ENCODE measurements at places on chromosomes 3 and 15.

DNA sequence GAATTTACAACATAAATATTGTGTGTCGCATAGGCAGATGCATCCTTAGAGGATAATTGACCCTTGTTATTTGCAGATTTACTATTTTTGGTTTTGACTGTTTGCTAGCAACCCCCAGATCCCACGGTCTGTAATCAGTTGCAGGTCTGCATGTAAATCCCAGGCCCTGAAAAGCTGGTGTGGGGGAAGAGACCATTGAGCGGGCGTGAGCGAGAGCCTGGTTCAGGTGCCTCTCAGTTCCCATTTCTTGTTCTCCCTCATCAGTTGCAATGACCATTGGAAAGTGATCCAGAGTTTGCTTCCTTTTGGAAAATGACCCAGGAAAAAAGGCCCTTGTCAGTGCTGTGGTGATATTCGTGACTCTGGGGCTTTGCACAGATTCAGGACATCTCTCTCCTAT, 238.9 kb downstream of the UACA start:
- DNase-seq, result peak; percentile 71

DNA sequence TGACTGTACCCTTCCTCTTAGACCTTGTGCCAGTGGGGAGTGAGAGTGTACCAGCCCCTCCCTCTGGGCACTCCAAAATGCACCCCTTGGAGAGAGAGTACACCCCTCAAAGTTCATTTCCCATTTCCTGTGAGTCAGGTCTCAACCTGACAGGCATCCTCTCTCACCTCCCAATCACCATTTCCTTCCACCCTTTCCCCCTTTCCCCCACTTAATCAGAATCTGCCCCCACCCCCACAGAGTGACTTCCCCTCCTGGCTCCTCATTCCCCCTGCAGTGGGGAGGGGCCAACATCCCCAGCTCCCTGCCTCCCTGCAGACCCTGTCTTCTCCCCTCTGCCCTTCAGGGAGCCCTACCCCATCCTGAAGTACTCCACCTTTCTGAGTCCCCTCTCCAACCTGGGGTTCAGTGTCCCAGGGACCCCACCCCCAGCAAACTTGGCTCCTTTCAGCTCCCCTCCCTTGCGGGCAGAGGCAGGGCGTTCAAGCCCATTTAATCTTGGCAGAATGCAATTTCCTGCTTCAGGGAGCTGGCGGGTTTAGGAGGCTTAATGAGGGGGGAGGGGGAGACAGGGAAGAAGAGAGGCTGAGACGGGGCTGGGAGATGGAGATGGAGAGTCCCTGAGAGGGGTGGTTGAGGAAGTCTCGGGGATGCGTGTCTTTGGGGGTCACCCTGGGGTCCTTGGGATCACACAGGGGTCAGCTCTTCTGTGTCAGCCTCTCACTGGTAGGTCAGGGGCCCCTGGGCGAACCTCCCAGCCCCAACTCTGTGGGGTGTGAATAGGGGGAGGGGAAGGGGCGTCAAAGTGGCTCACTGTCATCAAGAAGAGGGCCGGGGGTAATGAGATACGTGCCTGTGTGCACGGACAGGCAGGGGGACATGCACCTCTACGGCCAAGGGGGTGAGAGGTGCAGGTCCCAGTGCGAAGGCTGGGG, 16.6 kb upstream of the SEMA3F start:
- peak; percentile 36 for DNase-seq

DNA sequence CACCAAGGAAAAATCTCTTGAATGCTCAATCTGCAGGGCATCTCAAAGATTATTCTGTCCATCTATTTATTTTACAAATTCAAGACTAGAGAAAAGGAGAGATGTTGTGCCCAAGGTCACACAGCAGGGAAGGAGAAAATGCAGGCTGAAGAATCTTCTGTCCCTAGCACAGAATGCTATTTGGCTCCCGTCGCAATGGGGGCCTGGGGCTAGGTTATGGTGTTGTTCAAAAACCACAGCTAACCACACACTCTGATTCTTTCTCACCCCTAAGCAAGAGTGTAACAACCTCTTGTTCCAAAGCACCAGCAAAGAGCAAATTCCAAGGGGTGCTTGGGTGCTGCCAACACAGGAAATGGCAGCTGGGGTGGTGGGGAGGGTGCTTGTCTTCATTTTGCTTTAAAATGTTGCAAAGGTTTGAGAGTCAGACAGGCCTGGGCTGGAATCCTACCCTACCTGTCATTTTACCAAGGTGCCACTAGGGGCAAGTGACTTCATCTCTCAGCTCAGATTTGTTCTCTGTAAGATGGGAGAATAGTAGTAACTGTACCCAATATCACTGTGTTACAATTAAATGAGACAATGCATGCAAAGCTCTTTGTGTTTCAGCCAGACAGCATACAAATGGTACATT, 112.5 kb downstream of the ADAMTS9 start:
- DNase-seq, result no peak

- DNase-seq, result no peak
These were observed 286.2 kb upstream of the UMPS start for GRCh38 chr3:124444075-124444474.

GRCh38 chr3:173340626-173341025, 56.9 kb upstream of the NLGN1 start:
- DNase-seq, result no peak

DNA sequence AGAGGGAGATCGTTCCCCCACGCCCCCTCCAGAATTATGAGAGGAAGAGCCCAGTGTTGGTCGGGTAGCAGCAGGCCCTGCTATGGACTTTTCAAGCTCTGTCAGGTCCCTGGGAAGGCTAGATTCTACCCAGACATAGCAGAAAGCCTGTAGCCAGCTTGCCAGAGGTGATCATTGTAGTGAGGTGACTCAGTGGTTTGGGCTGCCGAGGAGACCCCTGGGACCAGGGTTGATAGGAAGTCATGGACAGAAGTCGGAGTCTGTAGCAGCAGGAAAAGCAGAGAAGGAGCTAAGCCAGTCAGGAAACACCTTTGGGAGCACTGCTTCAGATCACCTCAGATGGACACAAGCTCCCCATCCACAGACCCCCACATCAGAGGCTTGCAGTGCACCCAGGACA, 67.7 kb downstream of the CCNL1 start:
- DNase-seq, result no peak

- DNase-seq, result no peak
These were observed 26.1 kb upstream of the ZCWPW2 start for GRCh38 chr3:28322464-28322863.

DNA sequence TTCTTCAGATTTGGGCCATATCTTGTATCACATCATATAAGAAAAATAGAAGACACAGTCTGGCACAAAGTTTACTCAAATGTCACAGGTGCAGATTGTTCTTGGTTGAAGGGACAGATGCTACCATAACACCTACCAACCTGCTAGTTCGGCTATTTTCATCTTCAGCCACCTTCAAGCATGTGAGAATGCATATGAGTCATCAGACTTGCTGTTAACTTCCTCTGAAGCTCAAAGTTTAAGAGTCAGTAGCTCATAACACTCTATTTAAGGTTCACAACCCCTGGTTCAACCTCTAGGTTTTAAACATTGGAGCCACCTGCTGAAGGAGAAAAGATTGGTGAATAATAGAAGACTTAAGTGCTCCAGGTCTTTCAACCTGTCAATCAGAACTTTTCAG, 522.8 kb downstream of the NLGN1 start:
- DNase-seq, result no peak

All from NCI-H2171 (cell line).